Midbrain (tissue), 1 donor: ENCODE measurements at places on chromosomes 12 and 14.

GRCh38 chr12:104653730-104654664 is 197.2 kb downstream of the CHST11 start:
- no peak for DNase-seq

- no peak for DNase-seq
Observed at GRCh38 chr12:2447861-2448260, 346.9 kb upstream of the FKBP4 start.

- no peak for DNase-seq
Observed at GRCh38 chr12:92810370-92810769, 107.6 kb downstream of the PLEKHG7 start.

DNA sequence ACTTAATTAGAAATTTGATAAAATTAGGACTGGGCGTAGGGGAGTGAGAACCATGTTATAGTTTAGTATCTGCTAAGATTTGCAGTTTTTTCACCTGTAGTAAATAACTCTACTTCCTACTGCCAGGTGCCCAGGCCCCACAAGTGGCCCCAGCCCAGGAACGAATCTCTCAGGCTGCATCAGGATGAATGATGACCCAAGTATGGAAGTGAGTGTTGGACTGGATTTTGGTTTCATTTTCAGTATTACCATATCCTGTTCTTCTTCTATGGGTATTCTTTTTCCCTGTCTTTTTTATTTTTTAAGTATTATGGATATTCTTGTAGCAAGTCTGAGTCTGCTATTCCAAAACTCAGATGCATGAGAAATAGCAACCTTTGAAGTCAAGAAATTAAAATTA is 120.3 kb upstream of the BCAT1 start:
- DNase-seq: no peak
